ENCODE measurements at places on chromosomes 6 and 20. TPM values are rescaled to one million over a fixed set of nuclear protein-coding genes. Genes with fewer than 3 reads are reported as not detected.

GRCh38 chr20:41387444-41387851, 20.8 kb upstream of the EMILIN3 start:
- peak; percentile 44 for DNase-seq

GRCh38 chr6:152905551-152906299, 77.1 kb downstream of the FBXO5 start:
- no peak for DNase-seq

DNA sequence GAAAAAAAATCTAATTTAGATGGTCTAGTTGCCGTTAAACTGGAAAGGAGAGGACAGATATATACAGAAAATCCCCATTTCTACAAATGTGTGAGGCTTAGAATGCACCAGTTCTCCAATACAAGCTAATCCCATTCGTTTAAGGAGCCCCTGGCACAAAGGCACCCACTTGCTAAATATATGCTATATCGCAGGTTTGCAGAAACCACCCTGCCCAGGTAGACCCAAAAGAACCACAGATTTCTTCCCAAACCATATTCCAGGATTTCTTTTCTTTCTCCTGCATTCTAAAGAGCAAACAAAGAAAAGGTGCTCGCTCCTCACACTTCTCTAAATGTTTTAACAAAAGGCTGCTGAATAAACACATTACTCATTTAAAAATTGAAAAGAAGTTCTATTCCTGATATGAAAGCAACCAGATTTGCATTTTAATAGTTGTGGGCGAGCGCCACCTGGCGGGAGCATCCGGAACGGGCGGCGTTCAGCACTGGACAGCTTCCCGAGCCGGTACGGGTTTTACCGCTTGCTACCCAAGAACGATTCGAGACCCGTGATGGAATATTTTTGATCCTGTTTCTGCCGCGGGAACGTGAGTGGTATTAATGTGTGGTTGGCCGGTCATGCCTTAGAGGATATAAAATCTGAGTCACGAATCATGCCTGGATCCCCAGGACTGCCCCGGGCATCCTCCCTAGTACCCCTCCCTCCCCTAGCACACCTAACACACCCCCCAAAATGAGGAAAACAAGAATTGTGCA, 2.1 kb downstream of the PTPRT start:
- DNase-seq = peak; percentile 81

DNA sequence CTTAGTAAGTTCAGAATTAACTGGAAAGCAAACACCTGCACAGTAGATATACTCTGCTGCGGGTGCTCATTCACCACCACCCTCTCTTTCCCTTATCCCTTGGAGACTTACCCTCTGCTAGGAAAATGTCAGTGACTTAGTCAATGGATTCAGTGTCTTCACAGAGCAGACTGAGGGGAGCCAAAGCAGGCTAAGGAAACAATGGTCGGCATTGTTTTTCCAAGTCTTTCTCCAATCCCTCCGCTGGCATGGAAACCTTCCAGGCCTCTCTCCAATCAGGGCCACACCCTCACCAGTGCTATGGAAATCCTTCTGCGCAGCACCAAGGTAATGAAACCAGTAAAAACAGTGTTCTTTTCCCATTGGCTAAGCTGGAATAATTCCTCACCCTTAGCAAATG, 531.2 kb downstream of the TFAP2B start:
- no peak for DNase-seq

GRCh38 chr6:27743787-27744186, 168.4 kb downstream of the OR2B2 start:
- DNase-seq = no peak

DNA sequence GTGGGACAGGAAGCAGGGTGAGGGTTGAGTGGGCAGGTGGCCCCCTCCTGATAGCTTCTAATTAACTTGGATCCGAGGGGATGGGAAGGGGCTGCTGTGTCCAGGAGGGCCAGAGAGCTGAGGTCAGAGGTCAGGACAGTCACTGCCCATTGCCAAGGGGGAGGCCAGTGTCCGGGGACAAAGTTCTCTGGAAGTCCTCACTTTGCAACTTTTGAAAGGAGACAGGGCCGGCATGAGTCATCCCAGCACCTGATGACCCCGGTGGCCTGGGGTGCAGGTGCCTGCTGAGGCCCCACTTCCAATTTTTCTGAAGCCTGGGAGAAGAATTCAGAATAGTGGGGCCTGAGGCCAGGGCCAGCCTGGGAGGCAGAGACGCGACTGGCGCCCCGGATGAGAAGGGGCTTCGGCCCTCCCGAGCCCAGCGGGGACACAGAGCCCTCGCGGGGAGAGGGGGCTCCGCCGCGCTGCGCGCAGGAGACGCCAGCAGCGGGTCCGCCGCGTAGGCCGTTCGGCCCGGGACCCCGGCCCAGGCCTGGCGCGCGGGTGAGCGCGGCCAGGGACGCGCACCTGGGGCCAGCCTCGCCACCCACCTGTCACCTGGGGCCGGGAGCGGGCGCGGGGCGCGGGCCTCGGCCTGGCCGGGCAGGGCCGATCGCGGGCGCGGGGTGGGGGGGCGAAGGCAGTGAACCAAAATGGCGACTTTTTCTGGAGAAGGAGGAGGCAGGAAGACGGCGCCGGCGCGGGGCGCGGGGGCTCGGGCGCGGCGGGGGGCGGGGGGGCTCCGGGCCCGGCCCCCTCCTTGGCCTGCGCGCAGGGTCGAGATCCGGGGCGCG, 586 bp downstream of the ZNF512B start:
- DNase-seq = peak; percentile 46

- DNase-seq = no peak
Observed at GRCh38 chr6:127956956-127957355, 56.1 kb upstream of the THEMIS start.

GRCh38 chr20:37162646-37163045, 16.5 kb upstream of the RPN2 start:
- DNase-seq = no peak

- no peak for DNase-seq
Observed at GRCh38 chr6:36607683-36608386, 13.7 kb downstream of the SRSF3 start.

DNA sequence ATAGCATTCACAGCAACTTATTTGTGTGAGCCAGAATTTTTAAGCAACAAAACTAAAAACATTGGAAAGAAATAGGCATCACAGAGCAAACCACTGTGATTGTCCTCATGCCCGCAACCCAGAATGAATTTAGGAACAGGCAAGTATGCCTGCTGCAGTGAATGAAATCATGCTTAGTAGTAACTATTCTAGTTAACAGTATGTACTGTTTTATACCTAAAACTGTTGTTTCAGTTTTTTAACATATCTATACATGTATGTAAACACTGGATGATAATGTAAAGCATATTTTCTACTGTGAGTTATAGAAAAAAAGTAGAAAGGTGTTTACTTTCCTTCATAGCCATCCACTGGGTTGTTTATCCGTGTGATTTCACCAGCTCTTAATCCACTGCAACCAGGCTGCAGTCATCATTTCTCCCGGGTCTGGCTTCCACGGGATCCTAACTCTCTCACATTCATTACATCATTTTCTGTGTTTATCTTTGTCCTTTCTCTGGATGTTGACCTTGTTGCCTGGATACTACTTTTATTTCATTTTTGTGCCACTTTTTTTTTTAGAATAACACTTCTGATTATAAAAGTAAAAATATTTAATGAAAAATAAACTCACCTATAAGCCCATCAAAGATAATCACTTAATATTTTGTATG, 3.6 kb upstream of the ARFGEF3 start:
- DNase-seq = no peak

GRCh38 chr6:36326356-36326995, 10.2 kb downstream of the BNIP5 start:
- DNase-seq = no peak

- DNase-seq = no peak
Observed at GRCh38 chr20:41627611-41628244, 9.6 kb upstream of the CHD6 start.

DNA sequence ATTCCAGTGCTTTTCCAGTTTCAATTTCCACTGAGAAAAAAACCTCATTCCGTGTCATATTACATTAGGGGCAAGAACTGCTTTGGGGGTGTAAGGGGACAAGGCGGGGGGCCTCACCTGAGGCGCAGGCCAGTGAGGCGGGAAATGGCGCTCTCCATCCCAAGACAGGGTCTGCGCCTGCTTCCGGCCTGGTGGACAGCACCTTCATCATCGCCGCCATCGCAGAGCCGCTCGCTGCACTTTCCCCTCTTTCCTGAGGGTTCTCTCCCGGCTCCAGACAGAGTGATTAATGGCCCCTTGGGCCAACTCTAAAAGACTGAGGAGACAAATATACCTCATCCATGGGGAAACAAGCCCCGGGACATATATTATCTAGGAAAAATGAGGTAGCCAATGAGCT, 270.0 kb upstream of the SOX4 start:
- DNase-seq = no peak

- DNase-seq = no peak
Observed at GRCh38 chr6:20998748-20999448, 464.6 kb downstream of the CDKAL1 start.

- no peak for DNase-seq
Observed at GRCh38 chr6:30890646-30891449, 6.5 kb downstream of the DDR1 start.

DNA sequence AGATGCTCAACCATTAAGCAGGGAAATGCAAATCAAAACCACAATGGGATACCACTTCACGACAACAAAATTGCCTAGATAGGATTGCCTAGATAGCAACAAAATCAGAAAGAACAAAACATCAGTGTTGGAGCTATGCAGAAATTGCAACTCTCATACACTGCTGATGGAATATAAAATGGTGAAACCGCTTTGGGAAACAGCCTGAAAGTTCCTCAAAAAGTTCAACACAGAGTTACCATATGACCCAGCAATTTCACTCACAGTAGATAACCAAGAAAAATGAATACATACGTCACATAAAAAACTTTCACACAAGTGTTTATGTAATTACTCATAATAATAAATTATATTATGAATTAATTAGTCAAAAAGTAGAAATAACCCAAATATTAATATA, 78.3 kb downstream of the MAFB start:
- no peak for DNase-seq

- DNase-seq = no peak
Observed at GRCh38 chr6:55916188-55916587, 40.8 kb upstream of the BMP5 start.

- no peak for DNase-seq
Observed at GRCh38 chr20:47950124-47950912, 165.0 kb upstream of the SULF2 start.

The CST8 gene
- not detected for total RNA-seq

The TBXT gene
- total RNA-seq = not detected

The DXO gene
- total RNA-seq = 11.5 TPM

The RAB23 gene
- 11.9 TPM for total RNA-seq

The SLC17A4 gene
- not detected for total RNA-seq

The DYNLT2 gene
- 0.62 TPM for total RNA-seq

The TSPO2 gene
- total RNA-seq = not detected

The TAGAP gene
- 2.1 TPM for total RNA-seq

The MATN4 gene
- not detected for total RNA-seq

The SLC16A10 gene
- 20.8 TPM for total RNA-seq

All from left ventricle myocardium superior (tissue), 1 donor.